Stimulated activated CD4-positive, alpha-beta T cell treated with anti-CD3 and anti-CD28 coated beads, Interleukin-1b, Interleukin-23, amount 100 ng/mL, for 1 hour (primary cell): ENCODE measurements at places on chromosomes 11 and 22.

- DNase-seq, result no peak
These were observed 45.6 kb upstream of the TENM4 start for GRCh38 chr11:79486242-79486984.

- DNase-seq, result no peak
These were observed 6.7 kb downstream of the SUSD2 start for GRCh38 chr22:24187731-24188644.

DNA sequence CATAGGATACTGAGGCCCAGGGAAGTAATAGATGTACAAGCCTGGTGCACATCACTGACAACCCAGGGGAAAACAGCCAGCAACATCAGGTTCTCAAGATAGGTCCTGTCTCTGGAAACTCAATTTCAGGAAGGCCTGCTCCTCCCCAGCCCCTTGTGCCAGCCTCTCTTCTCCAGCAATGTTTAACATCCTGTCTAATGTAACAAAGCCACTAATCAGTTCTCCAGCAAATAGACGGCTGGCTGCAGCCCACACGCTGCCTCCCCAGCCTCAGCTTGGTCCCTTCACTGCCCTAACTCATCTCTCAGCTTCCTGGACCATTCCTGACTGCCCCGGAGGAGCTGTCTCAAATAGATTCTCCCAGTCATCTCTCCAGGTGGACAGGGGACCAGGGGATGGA is 37.8 kb downstream of the RPL27A start:
- DNase-seq, result no peak

- no peak for DNase-seq
These were observed 8.6 kb upstream of the EIF3M start for GRCh38 chr11:32575070-32575469.

DNA sequence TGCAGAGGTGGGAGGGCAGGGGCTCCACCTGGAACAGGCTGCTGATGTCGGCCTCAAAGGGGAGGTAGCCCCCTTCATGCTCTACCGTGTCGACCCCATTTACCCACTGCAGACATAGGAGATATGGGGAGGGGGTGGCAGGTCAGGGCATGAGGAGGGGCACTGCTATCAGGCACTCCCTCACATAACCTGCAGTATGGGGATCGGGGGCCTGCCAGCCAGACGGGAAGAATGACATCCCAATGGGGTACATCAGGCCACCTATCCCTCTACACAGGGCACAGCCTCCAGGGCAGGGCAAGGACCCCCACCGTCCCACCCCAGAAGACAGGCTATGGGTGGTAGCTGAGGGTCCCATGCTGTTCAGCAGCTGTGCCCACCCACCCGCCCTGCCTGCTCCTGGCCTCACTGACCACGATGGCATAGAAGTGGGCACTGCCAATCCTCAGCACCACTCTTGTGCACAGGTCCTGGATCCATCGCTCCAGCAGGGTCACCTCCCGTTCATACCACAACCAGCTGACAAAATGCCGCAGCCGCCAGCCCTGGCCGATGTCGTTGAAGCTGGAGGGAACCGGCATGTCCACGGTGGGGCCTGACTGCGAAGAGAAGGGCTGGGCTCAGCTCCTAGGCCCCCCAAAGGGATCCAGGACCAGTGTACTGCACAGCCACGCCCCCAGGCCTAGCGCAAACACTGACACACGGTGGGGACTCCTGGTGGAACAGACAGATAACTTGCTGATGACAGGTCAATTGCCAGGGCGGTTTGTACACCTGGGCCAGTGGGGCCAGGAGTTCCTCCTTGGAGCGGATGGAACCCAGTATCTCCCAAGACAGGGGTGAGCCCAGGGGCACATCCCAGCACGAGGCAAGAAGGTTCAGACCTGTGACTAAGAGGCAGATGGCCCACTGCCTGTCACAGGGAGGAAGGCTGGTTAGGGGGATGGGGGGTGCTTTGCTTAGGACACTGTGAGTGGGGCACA is 24.1 kb downstream of the RGL4 start:
- DNase-seq, result no peak

DNA sequence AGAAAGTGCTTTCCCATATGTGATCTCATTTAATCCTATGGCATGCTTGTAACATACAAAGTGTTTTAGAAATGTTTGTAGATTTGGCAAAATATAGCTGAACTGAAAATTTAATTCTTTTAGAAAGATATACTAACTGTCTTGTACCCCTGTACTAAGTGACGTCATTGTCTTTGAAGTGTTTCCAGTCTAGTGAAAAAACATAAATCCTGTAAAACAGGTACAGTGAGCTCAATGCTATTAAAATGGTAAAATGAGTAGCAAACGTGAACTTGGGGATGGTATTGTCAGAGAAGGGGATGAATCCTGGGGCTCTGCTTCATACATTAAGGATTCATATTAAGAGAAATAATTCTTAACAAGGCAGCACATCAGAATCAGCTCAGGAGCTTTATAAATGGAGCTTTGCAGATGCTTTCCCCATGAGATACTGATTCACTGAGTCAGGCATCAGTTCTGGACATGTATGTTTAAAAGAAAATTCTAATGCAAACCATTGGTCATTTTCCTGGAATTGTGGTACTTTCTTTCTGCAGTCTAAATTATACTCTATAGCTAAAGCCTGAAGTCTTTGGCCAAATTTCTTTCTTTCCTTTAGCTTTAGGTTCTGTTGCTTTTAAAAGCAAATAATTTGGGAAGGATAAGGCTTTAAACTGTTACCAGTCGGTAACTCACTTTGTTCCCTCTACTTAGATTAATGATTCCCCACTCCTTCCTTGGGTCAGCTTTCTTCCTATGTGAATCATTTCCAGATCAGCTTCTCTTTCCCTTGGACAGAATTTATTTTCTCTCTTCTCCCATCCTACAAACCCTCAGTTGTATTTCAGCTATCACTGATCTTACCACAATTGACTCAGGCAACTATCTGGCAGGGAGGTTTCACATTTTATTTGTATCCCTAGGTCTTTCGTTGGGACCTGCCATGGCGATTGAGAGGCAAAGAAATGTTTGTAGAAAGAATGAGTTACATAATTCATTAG is 57.5 kb upstream of the DDI1 start:
- DNase-seq, result no peak

- no peak for DNase-seq
These were observed 87.4 kb upstream of the DRD2 start for GRCh38 chr11:113562576-113562975.

- DNase-seq, result no peak
These were observed 30.9 kb upstream of the NNMT start for GRCh38 chr11:114265122-114265878.

GRCh38 chr11:35040221-35040942 is 98.6 kb upstream of the CD44 start:
- no peak for DNase-seq

- DNase-seq, result no peak
These were observed 574.0 kb downstream of the LRRC4C start for GRCh38 chr11:40885250-40885954.

DNA sequence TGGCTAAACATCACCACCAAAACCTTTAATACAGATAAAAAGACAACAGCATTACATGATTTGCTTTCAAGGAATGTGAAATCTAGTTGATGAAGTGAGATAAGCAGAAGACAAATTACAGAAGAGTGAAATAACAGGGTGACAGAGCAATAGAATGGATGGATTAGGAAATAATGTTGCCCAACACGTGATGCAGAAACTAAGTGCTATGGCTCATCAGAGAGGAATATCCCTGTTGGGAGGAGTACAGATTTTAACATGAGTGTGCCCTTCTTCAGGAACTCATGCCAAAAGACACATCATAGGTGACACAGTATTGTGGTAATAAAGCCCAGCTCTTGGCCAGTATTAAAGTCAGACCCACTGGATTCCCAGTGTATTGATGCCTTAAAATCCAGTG is 176.6 kb upstream of the RAG2 start:
- no peak for DNase-seq

GRCh38 chr11:122359081-122359571 is 243.1 kb upstream of the BLID start:
- no peak for DNase-seq

DNA sequence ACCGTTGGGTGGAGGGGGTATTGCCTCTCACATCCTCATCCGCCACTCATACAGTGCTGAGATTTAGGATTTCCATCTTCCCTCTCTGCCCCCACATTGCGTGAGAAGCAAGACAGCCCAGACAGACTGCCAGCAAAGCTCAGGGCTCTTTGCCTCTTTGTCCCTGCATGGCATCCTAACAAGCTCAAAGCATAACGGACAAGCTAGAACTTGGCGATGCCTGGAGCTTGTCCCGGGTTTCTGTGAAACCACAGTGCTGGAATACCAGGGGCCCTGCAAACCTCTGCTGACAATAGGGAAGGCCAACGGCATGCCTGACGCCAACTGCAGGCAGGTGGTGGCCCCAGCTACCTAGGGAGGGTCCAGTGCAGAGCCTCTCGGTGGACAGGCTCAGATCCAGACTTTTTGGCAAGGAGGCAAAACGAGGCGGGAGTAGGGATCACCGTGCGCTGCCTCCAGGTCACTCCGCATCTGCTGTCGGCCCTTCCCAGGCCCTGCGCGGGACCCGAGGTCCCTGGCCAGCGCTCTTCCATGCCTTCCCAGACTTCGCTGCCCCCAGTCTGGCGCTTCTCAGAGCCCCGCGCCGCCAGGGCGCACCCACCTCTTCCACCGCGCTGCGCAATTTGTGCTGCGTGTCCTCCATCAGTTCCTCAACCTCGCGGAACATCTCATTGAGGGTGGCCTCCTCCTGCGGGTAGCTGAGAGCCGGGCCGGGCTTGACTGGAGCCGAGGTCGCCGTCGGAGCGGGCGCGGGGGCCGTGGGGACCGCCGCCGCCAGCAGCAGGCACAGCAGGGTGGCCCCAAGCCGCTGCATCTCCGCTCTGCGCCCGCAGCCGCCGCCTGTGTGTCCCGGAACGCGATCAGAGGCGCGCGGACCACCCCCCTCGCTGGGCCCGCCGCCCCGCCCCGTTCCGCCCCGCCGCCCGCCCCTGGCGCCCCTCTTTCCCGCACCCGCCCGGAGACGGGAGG is at the start of gene DKK3:
Gene DKK3, minus strand, starts transcription at position 858 of the 969 bp plus-strand sequence. Its CDS starts 44 bp downstream, at position 814.
- DNase-seq, result no peak

DNA sequence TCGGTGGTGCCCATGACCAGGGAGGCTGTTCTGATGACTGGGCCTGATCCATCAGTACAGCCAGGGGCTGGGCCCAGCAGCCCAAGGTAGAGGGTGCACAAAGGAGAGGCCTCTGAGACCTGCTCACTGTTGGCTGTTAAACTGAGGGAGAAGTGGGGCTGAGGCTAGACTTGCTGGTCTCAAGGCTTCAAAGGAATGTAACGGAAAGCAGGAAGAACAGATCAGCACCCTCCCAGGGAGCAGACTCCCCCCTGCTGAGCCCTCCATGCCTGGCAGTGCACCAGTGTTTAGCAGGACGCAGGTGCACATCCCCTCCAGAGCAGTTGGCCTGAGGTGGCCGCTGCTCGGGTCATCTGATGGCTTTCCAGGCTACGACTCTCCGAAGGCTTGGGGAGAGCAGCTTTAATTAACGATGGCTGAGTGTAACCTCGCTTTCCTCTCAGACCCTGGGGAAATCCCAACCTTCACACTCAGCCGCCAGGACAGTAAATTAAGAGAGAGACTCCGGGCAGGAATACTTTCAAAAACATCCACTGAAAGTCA is 255.7 kb upstream of the NARS2 start:
- DNase-seq, result no peak

DNA sequence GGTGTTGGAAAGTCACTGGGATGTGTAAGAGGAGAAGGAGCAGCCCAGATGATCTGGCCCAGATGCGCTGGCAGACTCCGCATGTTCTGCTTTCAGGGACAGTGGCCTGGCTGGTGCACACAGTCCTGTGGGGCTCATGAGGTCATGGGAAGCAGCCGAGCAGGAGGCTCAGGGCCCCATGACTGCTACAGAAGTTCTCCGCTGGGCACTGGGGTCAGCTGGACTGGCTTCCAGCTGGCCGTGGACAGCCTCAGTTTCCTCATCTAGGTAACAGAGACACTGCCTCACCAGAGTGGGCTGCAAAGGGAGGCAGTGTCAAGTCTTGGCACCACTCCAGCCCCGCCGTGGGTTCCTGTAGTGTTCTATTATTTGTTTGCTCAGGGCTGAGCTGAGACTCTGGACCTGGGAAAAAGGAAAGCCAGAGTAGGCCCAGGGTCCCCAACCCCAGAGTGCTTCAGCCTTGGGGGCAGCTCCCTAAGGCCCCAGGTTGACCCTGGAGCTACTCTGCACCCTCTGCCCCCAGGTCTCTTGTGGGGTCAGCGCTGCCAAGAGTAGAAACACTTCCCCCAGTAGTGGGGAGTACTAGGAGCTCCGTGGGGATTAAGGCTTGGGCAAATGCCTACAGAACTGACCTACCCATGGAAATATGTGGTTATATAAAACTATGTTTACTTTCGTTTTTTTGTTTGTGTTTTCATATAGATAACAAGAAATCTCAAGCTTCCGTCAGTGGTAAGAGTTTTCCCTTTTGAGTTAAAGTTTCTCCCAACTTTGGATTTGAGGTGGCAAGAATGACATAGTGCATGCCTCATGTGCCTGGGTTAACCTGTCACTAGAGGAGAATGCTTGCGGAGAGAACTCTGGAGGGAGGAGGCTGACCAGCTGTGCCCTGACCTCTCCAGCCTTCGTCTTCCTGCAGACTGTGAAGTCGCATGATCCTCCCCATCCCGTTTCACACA is 45.3 kb downstream of the MED15 start:
- DNase-seq, result no peak

- no peak for DNase-seq
These were observed 203.7 kb downstream of the MN1 start for GRCh38 chr22:27597703-27598444.

DNA sequence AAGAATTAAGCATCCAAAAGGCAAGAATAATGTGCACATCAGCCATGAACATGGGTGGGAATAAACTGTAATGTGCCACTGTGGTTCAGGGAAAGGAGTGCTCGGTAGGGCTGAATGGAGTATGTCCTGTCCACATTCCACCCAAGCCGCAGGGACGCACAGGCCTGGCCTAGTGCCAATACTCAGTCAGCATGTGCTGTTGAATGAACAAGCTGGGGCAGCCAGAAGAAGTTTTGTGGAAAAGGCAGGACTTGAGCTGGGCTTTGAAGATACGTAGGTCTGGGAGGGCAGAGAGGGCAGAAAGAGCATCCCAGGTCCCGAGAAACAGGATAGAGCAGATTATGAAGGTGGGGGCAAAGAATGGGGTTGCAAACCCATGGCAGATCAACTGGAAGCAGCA is 60.0 kb upstream of the PLET1 start:
- DNase-seq, result no peak

GRCh38 chr11:126702165-126702720 is 298.3 kb downstream of the KIRREL3 start:
- DNase-seq, result no peak

DNA sequence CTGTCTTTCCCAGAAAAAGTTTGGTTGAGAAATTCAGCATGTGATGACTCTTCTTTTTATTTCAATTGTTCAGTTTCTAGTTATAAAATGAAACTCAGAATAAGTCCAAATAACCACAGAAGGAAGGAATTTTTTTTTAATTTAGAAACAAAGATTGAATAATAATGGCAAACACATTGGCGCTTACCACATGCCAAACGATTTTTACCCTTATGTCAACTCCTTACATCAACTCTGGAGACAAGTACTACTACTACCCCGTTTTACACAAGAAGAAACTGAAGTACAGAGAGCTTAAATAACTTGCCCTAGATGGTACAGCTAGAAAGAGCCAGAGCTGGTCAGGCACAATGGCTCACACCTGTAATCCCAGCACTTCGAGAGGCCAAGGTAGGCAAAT is 52.4 kb downstream of the AHNAK start:
- DNase-seq, result no peak
